ENCODE measurements at places on chromosomes 11 and 22.

- DNase-seq: no peak
These were observed 1078.0 kb downstream of the LRRC4C start for GRCh38 chr11:40381481-40381880.

GRCh38 chr11:4821021-4821420, at the start of gene OR51F2:
Gene OR51F2, plus strand, starts transcription at chr11:4821321. Its CDS starts 101 bp downstream, at chr11:4821422.
- DNase-seq: no peak

- DNase-seq: peak; percentile 74
These were observed 32.4 kb upstream of the NAV2 start for GRCh38 chr11:19679952-19680828.

- DNase-seq: no peak
These were observed 150.1 kb upstream of the ARHGAP42 start for GRCh38 chr11:100536979-100537378.

DNA sequence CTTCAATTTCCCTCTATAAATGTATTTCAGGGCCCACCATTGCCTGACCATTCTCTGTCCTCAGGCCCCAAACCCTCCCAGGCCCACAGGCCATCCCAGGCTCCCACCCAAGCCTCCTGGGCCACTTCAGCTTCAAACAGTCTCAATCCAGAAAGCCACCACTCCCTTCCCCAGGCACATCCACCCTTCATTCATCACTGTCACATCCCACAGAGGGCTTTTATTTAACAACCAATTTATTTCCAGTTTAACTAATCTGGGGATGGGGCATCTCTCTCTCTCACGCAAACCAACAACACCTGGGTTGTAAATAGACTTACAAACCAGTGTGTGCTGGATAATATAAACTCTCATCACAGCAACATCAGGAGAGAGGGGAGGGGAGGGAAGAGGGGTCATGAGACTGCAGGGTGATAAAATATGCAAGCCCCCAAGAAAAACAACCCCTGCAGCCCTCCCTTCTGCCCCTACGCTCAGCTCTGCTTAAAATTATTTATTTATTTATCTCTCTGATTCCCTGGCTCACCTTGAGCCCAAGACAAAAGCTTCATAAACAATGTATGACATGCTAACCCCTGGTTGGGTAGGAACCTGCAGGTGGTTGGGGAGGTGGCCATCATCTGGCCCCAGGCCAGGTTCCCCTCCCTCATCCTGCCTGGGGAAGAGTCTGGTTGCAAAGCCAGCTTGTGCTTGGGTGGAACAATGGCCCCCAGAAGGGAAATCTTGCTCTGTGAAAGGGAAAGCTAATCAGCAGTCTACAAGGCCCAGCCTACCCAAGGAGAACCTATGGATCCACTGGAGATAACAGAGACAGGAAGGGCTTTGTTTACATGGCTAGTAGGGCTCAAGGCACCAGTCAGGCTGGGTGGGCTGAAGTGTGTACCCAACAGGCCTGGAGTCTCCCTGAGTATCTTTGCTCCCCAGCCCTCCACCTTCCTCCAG, 359.2 kb downstream of the BUD13 start:
- peak; percentile 30 for DNase-seq

DNA sequence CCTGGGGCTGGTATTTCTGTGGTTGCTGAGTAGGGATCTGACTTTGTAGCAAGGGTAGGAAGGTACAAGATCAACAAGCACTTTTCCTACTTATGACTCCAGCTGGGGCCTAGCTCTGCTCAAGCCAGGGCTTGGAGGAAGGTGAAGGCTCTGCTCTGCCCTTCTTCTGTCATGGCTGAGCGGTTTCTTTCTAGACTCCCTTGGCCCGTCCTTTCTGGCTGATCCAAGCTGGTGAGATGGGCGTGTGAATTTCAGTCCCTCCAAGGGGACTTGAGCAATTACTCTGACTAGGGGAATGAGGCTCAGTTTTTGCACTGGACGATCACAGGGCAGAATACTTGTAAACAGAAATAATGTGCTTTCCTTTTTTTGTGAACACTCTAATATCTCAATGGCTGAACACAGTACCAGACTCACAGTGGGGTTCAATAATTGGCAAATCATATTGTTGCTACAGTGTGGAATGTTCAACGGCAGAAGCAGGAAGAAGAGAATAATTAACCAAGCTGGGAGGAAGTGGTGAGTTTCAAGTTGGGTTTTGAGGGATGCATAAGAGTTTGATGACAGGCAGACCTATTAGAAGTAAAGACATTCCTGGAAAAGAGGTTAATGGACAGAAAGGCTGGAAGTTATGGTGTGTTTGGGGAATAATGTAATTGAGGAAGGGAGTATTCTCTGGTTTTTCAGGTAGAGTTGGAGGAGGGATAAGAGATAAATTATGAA, 507.6 kb downstream of the MIAT start:
- DNase-seq: no peak

DNA sequence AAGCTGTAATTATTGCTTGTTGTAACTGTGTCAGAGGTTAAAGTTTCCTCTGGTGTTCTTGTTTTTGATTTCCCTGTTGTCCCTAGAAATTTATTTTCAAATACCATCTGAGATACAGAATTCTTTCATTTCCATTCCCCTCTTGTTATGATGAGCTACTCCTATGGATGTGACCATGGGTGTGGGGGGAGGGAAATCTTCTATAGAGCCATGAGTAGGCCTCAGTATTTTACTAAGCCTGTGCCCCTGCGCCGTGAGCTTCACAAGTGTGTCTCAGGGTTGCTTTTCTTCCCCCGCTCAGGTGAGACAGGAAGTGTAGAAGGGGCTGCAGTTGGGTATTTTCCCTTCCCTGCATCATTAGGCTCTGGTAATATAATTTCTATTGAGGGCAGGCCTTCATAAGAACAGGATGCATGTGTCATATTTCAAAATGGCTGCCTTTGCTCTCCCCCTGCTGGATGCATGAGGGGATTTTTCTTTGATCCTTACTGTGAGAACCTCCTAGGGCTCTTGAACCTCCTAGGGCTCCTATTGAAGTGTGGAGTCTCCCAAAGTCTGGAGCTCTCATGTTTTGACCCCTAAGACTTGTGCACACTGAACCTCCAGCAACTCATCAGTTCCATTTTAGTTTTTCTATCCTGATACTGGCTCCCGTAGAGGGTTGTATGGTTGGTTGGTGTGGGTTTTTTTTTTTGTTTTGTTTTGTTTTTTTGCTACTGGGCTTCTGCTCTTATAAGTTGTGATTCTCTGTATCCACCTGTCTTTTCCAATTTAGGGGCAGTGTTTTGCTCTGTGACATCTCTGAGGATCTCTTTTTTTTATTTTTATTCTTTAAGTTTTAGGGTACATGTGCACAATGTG, 658.2 kb downstream of the NTM start:
- peak; percentile 58 for DNase-seq

GRCh38 chr22:31488346-31488883, 1.2 kb downstream of the EIF4ENIF1 start:
- DNase-seq: no peak

DNA sequence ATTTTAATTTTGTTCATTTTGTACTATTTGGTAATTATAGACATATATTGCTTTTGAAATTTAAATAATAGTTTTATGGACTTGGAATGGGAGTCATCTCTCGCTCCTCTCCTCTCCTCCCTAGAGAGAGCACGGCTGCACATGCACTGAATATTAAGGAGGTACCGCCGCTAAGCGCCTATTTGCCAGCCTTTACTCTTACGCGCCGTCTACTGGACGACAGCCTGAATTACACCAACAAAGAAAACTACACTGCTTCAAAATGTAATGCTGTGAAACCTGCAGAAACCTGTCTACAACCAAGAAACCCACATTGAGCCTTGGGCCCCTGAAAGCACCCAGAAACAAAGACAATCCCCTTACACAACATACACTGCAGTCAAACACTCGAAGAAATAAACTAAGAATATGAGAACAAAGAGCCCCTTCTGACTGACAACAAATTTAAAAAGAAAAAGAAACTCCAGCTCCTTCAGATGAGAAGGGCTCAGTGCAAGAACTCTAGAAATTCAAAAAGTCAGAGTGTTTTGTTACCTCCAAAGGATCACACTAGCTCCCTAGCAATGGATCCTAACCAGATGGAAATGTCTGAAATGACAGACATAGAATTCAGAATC, 737.2 kb downstream of the LRRC4C start:
- DNase-seq: peak; percentile 77

DNA sequence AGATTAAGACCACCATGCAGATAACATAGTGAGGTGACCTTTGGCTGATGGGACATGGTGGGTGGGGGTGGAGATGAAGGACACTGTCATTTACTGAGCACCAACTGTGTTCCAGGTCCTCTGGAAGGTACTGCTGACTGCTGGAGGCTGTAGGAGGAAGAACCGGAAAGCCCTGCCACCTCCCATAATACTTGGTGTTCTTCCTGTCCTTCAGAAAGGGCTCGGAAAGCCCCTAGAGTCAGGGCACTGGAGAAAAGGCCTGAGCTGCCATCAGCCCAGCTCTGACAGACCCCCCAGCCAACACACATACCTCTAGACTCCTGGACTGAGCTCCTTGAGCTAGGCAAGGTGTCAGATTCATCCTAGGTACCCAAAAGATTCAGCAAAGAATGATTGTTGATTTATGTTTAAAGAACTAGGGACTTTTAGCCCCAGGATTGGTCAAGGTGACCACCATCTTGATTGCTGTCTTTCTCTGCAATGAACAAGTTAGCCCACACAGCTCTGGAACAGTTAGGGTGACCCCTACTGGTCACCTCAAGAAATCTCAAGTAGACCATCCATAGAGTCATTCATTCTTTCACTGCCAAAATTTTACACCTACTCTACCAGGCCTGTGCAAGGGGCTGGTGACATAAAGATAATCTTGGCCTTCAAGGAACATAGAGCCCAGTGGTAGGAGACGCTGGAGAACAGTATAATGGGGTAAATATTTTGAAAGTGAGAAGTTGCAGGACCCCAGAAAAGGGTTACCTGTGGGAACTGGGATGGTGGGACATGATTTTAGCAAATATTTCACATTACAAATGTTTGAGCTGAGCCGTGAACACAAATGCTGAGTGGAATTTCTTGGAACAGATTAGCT, 39.4 kb downstream of the IRAG1 start:
- DNase-seq: peak; percentile 74

- DNase-seq: peak; percentile 83
These were observed 13.0 kb downstream of the SPATA19 start for GRCh38 chr11:133832096-133832990.

GRCh38 chr22:28670161-28670560, 9.5 kb downstream of the TTC28 start:
- DNase-seq: no peak

- peak; percentile 2 for DNase-seq
These were observed 16.0 kb downstream of the RASD2 start for GRCh38 chr22:35556666-35557065.

DNA sequence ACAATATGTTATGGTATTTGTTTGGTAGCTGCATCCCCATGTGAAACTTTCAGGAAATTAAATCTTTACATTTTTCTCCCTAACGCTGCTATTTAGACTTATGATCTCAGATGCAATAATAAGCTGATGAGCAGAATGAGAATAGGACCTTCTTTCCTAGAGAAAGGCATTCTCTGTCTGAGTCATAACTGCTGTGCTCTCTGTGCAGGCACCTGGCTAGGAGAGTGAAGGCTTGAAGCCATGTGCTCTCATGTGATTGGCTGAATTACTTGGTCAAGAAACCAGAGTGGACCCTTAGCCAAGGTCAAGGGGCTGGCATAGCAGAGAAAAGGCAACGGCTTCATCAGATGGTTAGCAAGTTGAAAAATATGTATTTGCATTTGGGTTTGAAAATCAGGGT, 185.0 kb downstream of the ADAMTS15 start:
- DNase-seq: no peak

DNA sequence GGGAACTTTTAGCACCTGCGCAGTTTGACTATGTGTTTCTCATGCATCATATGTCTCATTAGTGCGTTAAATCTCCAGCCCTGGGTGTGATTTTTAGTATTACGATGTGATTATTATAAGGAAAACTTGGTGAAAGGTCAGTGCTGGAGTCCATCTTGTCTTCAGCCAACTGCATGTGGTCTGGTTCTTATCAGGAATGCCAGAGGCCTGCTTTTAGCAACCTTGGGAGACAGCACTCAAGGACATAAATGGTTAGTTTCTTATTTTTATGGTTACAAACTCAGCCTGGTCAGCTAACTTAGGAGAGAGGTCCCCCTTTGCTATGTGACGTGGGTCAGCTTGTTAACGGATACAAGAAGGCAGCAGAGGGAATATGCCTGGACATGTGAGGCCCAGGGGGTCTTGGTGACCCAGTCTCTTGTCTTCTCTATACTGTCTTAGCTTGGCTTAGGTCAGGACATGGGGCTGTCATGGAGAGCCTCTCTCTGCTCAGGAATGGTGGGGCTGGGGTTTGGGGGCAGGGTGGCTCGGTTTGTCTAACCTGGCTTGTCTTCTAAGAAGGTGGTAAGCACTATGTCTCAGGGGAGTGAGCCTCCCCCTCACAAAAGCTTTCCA, 21.5 kb downstream of the KCTD21 start:
- no peak for DNase-seq

GRCh38 chr11:83078269-83078668, 6.6 kb upstream of the RAB30 start:
- DNase-seq: no peak

GRCh38 chr11:47943721-47944586, 36.4 kb upstream of the PTPRJ start:
- no peak for DNase-seq

- DNase-seq: peak; percentile 19
These were observed 51.9 kb upstream of the WT1 start for GRCh38 chr11:32487270-32487669.

GRCh38 chr22:39350757-39351688, 1.2 kb downstream of the SYNGR1 start:
- DNase-seq: no peak

- no peak for DNase-seq
These were observed 175.1 kb downstream of the SWAP70 start for GRCh38 chr11:9838961-9839360.

DNA sequence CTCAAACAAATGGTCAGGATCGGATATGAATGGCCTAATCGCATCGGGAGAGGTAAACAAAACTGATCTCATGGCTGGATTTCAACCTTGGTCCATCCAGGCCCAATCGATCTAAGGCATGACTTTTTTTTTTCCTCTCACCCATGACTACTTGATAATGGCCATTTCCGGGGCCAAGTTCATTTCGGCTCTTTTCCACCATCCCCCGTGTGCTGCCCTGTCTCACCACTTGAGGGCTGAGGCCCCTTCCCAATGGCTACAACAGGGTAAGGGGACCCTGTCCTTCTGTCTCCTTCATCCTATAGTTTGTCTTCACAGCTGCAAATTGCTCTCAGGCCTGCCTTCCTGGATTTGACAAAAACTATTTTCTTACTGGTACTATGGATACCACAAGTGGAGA, 26.7 kb downstream of the GRAP2 start:
- DNase-seq: no peak

- DNase-seq: peak; percentile 40
These were observed 28.7 kb downstream of the ZBTB16 start for GRCh38 chr11:114088216-114088615.
